Right cardiac atrium (tissue), 5 donors: ENCODE measurements at places on chromosomes 2 and 18. TPM values are rescaled to one million over a fixed set of nuclear protein-coding genes. Genes with fewer than 3 reads are reported as not detected.

GRCh38 chr2:69272803-69273471 lies 114.1 kb downstream of the GFPT1 start:
- DNase-seq = no peak

DNA sequence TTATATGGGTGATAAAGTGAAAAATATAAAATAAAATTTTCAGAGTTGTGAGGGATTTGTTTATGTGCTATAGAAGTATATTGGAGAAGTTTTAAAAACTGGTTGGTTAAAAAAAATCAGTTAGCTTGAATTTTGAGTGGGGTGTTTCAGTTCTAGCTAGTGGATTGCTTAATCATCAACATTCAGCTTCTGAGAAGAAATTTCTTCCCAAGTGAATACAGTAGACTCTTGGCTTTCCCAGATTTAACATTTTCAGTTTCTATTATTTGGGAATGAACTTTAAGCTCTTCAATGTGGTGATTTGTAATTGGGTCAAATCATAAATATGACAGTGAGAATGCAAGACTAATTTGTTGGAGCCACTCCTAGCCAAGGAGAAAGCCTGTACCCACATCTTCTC lies 120.8 kb downstream of the PLCL1 start:
- no peak for DNase-seq

DNA sequence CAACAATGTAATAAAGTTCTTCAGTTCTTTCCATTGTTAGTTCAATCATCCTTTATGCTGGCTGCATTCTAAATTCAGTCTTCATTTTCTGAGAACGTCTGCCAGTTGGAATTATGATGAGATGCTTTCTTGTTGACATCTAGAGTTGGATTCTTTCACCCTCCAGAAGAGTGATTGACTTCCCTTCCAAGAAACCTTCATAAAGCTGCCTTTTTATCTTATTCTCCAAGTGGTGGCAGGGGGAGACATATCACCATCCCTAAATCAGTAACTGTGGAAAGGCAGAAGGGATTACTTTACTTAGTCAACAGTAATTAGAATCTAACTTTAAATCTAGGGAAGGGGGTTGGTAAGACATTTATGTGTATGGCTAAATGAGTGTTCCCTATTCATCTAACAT lies 86.8 kb upstream of the GULP1 start:
- DNase-seq = no peak

GRCh38 chr2:177671662-177672061 lies 279.1 kb downstream of the AGPS start:
- DNase-seq = no peak

Gene IL37
- total RNA-seq = not detected

Gene EML4
- 8.1 TPM for total RNA-seq

Gene RHOB
- 141 TPM for total RNA-seq

Gene MFSD2B
- total RNA-seq = not detected
